ENCODE measurements at places on chromosomes 5 and 9.

GRCh38 chr5:98787131-98787719 is 13.8 kb downstream of the RGMB start:
- DNase-seq = no peak

- no peak for DNase-seq
Measured at GRCh38 chr5:132466433-132467286, 23.9 kb downstream of the IRF1 start.

- DNase-seq = no peak
Measured at GRCh38 chr5:88144219-88145001, 124.2 kb downstream of the TMEM161B start.

DNA sequence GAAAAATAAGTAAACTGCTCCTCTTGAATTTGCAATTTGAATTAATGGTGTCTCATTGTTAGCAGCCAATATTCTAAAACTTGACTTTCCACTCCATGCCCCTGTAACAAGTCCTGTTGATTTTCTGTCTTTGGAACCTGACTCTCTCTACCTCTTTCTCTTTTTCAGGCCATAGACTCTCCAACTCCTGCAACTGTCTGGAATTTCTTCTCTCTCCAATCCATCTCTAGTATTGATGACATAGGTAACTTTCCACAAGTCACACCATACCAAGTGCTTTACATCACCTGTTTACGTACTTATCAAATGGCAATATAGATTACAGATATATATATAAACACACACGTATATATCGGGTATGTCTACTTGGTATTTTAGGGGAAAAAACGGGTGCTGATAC is 923 bp downstream of the C5orf34 start:
- no peak for DNase-seq

DNA sequence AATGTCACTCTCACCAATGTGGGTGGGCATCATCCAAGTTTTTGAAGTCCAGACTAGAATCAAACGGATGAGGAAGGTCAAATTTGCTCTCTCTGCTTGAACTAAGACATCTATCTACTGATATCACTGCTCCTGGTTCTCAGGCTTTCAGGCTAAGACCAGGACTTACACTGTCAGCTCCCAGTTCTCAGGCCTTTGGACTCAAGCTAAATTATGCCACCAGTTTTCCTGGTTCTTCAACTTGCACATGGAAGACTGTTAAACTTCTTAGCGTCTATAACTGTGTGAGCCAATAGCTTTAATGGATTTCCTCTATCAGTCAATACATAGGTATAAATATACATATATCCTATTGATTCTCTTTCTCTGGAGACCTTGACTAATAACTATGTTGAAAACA is 35.3 kb downstream of the LYRM7 start:
- no peak for DNase-seq

- no peak for DNase-seq
Measured at GRCh38 chr9:69157751-69158466, 16.2 kb upstream of the TJP2 start.

- DNase-seq = no peak
Measured at GRCh38 chr5:143244000-143244736, 159.3 kb downstream of the NR3C1 start.

- DNase-seq = no peak
Measured at GRCh38 chr9:124381170-124381945, 33.9 kb downstream of the PSMB7 start.

GRCh38 chr5:28344836-28345433 is 1306.5 kb upstream of the CDH9 start:
- no peak for DNase-seq

GRCh38 chr5:172209714-172210113 is 15.7 kb downstream of the EFCAB9 start:
- no peak for DNase-seq

DNA sequence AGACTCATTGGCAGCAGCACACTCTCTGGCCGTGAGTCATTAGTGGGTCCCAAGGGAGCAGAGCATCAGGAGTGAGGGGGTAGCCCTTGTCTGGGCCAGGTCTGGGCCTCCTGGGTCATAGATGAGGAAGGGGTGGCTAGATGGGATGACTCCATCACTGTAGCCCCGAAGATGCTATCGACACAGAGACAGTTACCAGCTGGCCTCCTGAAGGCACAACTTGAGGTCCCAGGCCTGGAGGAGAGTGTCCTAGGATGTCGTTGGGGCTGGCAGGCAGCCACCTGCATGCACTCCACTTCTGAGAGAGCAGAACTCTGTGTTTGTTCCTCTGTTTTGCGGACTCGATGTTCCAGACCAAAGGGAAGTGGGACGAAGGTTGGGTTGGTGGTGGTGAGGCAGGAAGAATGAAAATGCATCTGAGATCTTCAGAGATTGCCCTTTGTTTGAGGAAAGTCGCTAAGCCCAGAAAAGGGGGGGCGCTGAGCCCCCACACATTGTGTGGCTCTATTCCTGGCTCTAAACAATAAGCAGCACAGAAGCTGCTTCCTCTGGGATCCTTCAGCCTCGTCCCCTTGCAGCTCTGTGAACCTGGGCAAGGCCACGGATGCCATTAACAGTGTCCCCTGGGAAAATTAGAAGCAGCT is 4.7 kb downstream of the BTNL9 start:
- DNase-seq = no peak

- no peak for DNase-seq
Measured at GRCh38 chr5:174798551-174798951, 74.2 kb downstream of the MSX2 start.

- no peak for DNase-seq
Measured at GRCh38 chr5:81162501-81162900, 70.6 kb upstream of the CKMT2 start.

DNA sequence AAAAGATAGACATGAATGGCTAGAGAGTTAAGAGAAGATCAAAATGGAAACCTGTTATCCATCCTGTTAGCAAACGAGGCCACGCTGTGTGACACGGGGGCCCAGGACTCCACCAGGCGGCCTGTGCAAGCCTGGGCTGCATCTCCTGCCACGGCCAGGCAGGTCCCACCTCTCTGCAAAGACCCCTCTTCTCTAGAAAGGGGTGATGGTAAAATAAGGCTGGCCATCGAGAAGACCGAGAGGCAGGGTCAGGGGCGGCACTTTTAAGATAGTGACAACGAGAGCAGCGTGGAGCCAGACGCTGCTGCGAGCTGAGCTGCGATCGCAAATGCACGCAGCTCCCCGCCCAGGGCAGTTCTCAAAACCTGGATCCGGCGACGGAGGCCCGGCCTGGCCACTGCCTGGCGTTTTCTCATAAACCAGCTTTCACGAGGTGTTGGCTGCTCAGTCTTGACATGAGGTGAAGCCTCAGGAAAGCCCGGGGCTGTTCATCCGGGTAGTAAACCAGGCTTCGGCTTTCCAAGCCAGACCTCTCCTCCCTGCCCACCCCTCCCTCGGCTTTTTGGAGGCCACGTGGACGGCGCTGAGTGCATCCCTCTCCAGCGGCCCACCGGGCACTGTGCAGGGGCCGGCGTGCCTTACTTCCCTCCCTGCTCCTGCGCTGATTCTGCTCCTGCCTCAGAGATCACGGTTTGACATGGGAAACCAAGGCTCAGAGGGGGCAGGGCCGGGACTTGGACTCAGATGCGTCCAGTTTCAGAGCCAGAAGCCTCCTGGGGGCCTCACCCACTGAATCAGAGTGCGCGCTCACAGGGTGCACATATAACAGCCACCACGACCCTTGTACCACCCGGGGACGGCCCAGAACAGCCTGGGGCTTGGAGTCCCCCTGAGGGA is 151.6 kb upstream of the PHYKPL start:
- DNase-seq = peak; percentile 35

DNA sequence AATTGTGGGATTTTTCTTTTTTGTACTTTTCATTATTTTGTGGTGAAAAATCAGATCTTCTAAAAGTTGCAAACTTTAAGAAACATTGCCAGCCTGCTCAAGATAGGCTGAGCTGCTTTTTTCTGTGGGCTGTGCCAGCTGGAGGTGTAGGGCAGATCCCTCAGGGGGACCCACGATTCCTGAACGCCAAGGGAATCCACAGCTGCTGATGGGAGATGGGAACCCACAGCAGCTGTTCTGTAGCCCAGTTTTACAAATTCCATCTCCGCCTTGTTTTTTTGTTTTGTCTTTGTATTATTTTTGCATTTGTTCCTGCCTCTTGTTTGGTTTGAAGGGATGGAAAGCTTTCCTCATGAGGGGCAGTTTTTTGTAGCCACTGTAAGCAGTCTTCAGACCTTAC is 91.0 kb downstream of the WWC1 start:
- no peak for DNase-seq

DNA sequence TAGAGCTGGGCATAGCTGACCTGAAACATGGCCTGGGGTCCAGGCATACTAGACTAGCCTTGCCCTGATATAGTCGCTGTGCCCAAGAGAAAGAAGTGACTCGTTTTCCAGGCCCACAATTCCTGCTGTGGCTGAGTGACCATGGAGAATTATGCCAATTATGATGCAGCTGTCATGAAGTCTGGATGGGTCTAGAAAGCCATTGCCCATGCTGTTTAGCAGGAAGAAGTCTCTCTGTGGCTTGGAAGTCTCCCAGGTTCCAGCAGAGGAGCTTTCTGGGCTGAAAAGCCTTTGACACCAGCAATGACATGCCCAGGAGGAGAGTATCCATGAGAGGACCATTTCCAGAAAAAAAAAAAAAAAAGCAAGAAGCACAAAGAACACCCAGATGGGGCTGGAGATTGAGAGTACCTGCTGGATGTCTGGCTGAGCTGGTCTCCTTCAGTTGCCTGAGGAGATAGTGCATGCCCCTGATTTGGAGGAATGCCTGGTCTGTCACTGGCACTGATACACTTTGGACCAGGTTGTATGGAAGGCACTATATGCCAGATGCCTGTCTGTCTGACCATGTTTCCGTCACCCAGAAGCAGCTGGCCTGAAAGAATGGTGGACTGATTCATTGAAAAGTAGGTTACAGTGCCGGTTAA is 128.0 kb upstream of the EPB41L4A start:
- DNase-seq = no peak

GRCh38 chr5:124079062-124079461 is 567.1 kb downstream of the CSNK1G3 start:
- DNase-seq = no peak

- DNase-seq = no peak
Measured at GRCh38 chr5:109929376-109929775, 239.6 kb downstream of the MAN2A1 start.

GRCh38 chr5:177478711-177479646 is 5.5 kb upstream of the DBN1 start:
- DNase-seq = peak; percentile 53

DNA sequence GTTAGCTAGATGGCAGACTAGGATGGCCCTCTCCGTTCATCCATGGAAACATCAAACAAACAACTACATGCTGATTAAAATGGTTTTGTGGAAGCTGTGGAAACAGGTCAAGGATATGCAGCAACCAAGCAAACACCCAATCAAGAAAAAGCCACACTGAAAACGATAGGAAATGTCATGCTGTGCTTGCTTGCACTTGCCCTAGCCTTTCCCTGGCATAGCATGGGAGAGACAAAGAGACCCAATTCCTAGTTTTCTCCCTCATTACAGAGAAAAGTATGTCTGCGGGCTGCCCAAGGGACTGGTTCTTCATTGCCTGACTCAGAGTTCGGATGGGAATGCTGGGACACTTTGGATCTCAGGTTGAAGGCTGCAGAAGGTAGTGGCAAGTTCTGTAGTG is 98.7 kb downstream of the FANCC start:
- DNase-seq = no peak

DNA sequence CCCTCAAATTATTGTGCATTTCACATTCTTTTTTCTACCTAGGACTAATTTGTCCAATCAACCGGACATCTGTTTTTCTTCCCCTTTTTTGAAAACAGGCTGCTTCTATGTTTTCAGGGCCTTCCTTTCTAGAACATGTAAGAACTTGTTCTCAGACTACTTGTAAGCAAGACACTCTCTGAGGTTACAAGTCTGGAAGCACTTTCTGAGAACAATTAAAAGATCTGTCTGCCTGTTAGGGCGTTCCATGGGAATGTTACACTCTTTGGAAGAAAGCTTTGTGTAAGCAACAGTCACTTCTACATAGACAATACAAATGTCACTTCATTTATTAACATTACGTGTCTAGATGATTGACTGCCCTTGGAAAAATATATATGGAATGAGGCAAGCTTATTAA is 50.9 kb upstream of the HSPB3 start:
- no peak for DNase-seq

DNA sequence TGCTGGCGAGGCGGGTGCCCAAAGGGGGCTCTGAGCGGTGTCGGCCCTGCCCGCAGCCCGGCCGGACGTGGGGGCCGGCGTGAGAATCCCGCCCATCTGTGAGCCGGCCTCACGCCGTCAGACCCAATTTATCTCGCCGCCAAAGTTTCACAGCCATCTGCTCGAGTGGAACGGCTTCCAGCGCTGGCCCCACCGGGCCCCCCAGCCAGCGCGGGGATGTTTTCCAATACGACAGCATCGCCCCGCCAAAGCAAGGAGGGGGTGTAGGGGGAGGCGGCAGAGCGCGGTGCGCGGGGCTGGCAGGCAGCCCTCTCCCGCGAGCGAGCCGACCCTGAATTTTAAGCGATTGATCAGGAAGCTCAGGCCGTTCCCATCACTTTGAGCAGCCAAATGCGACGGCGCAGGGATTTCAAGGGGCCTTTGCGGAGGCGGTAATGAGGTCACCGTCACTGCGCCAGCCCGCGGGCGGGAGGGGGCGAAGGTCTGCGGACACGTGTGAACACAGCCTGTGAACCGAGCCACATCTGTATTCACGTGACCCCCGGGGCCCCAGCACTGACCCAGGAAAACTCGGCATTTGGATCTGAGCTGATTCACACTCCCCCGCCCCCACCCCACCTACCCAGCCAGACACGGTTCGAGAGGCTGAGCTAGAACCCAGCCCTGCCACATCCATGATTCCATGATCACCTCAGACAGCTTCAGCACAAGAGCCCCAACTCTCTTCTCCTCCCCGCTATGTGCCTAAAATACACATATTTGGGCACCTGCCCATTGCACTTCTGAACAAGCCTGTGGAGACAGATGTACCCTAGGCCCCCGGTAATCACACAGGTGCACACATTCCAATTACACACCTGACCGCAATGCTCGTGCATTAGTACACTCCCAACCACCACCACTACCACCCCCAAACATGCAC is 47.8 kb upstream of the PSD2 start:
- no peak for DNase-seq

- no peak for DNase-seq
Measured at GRCh38 chr9:17888066-17888465, 309.2 kb downstream of the SH3GL2 start.

- no peak for DNase-seq
Measured at GRCh38 chr5:9834871-9835770, 205.0 kb upstream of the TAS2R1 start.
